SW 1271 (cell line): ENCODE measurements at places on chromosomes 12 and 14.

DNA sequence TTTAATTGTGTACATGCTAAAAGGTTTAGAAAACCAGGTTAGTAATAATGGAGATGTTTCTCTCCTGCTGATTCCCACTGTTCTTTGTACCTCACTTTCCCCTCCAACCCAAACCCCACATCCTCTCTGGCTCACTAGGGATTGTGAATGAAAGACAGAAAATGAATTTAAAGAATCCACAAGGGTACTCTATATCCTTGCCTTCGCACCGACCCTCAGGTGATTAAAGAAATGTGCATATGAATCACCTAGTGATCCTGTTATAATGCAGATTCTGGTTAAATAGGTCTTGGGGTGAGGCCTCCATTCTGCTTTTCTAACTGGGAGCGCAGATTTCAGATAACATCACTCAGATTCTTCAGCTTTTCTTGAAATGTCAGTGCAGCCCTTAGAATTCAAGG is 84.3 kb upstream of the OTX2 start:
- DNase-seq, result no peak

DNA sequence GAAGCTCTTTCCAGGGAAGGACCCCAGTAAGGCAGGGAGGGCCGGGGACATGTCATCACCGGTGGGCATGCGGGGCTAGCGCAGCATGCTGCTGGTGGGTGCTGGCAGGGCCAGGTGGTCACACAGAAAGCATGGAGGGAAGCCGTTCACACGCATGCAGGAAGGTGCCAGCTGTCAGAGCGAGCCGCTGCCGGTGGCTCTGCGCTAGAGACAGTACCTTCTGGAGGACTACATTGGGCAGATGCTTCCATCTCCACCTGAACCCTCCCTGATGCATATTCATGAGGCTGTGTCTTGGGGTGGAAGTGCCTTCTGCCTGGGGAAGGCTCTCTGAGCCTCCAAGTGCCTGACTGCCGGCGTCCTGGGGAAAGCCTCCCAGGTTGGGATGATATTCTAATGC is 203.8 kb downstream of the CALM1 start:
- no peak for DNase-seq

GRCh38 chr12:128259556-128260070 is 7.4 kb upstream of the TMEM132C start:
- DNase-seq, result no peak

GRCh38 chr14:101125719-101126651 is 222.5 kb upstream of the RTL1 start:
- no peak for DNase-seq

DNA sequence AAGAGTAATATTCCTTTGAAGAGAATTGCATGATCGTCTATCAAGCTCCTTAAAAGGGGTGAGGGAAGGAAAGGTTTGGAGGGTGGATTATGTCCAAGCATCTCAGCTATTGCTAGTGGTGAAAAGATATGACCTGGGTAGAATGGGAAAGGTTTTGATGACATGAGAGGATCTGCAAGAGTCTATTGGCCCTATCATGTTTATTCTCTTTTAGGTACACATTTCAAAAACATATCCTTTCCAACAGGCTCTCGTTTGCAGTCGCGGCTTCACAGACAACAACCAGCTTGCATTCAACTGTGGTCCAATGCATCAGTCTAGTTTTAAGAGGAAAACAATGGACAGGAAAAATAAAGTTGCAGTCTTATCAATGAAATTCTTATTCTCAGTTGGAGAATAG is 17.1 kb downstream of the FOXG1 start:
- no peak for DNase-seq

DNA sequence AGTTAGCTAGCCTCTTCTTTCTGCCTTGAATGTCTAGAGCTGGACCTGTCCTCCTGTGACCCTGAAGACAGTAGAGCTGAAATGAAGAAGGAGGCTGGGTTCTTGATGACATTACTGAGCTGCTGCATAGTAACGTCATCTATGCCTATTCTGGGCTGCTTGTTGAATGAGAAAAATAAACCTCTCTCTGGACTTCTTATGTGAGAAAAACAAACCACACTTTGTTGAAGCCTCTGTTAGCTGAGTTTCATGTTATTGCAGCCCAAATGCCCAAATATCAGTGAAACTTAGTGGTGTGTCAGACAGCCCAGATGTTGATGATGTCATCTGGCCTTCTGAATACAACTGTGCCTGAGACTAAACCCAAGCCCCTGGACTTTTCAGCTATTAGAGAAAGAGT is 67.0 kb upstream of the MAX start:
- no peak for DNase-seq

GRCh38 chr12:89328151-89329030 is 23.9 kb downstream of the DUSP6 start:
- DNase-seq, result no peak

DNA sequence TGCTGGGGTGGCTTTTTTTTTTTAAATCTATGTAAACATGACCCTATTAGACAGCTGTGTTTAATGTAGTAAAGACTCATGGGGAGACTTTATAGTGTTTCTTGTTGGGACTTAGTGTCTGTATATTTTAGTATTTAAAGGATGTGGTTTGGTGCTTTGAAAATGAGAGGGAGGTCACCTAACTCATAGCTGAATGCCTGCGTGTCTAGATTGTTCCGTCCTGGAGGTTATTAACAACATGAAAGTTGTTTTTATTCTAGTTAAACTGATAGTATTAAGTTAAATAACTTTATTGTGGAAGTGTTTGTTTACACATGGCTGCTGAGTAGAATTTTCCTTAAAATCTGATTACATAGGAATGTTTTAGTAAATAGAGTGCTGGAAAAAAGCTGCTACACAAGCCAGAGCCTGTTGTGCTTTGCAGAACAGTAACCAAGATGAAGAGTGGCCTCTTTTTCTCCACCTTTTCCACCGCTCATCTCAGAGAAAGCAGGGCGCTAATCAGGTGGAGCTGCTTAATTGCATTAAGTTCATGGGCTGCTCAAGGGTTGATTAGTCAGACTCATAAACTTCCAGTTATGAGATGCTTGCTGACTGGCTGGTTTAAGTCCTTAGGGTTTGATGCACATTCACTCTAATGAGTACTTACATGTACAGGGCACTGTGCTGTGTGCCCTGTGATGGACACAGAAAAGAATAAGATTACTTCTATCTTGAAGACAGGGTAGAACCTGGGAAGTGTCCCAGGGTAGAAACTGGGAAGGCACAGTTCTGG is 62.7 kb downstream of the FBXO34 start:
- no peak for DNase-seq

GRCh38 chr14:87901652-87902051 is 91.3 kb downstream of the GALC start:
- DNase-seq, result no peak

DNA sequence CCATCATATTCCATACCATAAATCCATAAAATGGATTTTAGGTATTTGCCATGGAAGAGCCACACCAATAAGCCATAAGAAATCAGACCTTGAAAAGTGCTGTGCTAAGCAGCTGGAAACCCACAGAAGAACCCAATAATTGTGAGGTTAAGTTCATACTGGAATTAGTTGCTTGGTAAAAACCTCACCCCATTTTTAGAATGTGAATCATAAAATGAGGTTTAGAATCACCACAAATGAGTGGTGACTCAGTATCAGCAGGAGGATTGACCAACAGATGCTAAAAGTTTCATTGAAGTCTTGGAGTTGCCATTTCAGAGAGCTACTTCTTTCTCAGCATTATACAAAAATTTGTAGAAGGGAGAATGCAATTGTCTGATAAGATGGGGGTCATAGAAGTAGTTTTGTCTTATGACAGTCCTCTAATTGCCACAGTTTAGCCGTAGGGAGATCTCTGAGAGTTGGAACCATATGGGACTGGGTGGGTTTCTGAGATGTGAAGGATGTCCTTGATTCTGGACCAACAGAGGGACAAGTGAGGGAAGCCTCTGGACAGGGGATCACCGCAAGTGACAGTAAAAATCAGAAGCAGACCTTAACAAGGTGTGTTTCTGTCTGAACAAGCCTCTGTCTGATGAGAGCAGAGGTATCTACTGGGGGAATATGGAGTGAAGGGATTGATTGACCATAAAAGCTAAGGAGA is 1.4 kb upstream of the STON2 start:
- no peak for DNase-seq

DNA sequence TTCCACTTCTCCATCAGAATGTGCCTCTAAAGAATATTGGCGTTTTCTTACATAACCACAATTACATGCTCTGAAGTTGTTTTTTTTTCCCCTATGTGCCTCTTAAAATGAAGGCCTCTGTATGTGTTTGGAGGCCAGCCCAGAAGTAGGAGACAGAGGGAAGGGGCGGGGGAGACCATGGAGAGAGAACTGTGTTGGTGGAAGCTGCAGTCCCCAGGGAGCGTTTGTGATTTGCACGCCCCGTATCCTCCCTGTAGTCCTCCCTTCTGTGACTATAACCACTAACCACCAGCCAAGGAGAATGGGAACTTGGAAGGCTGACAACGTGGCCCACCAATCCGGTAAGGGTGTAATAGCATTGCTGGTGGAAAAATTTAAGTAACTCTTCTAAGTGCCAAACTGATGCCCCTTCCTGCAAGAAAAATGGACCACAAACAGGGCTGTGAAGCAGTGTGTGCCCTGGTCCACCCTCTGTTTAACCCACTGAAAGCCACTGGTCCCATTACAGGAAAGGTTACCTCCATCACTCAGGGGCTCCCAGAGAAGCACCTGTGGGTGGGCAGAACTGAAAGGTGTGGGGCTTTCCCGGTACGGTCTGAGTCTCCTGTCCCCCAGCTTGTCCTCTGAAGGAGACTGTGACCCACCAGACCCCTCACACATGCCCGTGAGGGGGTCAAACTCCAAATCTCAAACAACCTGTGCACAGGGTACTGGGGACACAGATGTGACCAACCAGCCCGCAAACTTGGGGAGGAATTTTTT is 36.8 kb downstream of the CCDC88C start:
- DNase-seq, result no peak

DNA sequence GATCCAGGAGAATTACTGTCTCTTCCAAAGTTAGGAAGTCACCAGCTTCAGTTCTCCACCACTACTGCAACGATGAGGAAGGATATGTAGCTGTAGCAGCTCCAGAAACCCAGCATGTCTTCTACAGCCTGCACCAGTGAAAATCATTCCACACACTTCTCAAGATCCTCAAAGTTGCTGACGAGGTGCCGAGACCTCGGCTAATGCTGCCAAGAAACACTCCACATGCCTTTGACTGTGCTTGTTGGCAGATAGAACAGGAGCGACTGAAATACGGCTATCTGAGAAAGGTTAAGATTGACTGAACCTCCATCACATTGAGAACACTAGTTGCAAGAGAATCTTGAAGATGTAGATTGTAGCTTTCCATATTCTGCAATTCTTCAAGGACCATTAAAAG is 241.9 kb downstream of the PPFIA2 start:
- DNase-seq, result no peak

GRCh38 chr12:109804820-109805761 is 28.1 kb downstream of the TRPV4 start:
- DNase-seq, result peak; percentile 21
